ENCODE measurements at places on chromosomes 6 and 20.

DNA sequence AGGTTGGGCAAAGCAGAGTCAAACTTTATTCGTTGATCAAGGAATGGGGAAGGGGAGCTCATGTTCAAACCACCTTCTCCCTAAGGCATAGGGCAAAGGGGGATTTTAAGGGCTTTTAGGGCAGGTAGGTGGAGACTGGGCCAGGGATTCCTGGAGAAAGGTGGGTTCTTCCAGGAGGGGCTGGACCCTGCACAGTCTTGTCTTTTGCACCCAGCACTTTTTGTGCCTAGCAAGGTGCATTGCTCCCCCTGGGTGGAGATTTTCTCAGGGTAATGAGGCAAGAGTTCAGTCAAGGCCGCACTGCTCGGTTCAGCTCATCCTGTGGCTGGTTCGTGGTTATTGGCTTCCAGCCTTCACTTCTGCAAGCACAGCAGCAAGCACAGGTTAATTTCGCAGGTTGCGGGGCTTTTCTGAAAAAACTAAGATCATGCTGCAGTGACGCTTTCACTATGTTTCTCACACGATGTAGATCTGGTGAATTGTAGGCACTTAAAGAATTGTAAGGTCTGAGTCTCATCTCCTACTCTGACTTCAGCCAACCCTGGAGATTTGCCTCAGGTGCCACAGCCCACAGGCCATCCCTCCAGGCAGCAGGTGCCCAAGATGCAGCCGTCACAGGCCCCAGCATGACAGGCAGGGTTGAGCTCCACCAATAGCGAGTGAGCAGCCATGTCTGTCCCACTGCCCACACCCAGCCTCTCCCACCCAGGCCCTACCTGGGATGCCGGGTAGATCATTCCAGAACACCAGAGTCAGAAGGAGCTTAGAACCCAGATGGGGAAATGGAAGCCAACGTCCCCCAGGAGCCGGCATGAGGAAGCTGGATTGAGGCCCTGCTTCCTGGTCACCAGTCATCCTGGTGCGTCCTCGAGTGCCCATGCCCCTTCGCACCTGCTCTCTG, 37.1 kb downstream of the SUN5 start:
- no peak for DNase-seq

DNA sequence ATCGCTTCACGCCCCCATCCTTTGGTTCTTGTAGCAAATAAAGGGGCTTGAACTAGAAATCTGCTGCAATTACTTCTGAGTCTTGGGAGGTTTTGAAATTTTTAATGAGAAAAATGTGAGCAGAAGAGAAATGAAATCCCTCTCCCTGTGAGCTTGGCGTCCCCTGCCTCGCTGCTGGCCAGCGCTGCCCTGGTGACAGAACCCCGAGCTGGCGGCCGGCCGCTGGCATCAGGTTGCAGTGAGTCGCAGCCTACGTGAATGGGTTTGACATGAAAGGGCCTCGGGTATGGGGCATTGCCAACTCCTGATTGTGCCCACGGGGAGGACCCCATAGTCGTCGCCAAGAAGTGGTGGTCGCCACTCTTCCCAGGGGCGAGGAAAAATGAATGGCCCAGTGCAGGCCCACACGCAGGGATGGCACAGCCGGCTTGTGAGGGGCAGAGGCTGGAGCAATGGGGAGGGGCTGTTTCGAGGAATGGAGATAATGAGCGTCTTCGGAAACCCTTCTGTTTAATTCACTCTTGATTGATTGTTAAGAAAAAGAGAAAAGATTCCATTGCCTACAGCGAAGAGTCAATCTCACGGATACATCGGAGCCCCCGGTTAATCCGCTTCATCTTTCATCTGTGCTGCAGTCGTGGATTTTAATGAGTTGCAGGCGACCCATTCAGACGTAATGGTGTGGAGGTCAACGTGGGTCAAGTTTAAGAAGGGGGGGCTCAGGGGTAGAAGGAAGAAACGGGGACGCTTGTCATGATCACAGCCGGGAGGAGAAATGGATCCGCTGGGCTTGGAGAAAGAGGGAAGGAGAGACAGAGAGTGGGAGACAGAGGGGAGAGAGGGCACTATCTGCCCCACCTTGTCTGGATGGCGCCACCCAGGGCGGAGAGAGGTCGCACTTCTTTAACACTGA, 380.1 kb downstream of the THBS2 start:
- DNase-seq, result no peak

GRCh38 chr20:32480371-32481241, 104.5 kb downstream of the NOL4L start:
- no peak for DNase-seq

DNA sequence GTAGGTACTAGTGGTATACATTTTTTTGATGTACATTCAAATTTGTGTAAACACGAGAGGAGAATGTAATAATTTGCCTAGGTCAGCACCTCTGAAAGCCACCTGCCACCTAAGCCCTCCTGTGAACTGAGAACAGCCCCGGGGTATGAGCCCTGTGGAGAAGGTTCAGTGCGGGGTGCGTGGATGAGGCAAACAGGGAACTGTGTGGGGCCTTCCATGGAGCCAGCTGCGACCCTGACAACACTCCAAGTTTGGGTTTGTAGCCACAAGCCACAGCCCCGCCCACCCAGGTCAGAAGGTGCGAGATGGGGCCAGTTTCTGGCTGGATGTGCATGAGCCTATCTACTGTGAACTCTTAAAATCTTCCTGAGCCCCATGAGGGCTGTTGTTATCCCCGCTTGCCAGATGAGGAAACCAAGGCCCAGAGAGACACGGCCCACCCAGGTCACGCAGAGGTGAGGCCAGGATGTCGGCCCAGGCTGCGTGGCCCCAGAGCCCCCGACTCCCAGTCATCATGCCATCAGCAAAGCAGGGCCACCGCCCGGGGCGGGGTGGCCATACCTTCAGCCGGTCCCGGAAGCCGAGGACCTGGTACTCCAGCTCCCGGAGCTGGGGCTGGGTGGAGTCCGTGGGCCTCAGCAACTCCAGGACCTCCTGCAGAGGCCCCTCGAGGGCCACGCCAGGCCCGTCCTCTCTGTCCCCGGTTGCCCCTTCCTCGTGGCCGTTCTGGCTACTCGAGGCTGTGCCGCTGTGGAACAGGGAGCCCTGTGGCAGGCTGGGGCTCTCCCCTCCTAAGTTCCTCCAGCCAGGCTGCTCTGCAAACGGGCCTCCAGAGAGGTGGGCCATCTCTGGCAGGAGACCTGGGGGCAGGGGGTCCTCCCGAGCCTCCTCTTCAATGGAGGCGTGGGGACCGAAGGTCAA, 89.6 kb downstream of the RIPOR3 start:
- no peak for DNase-seq

DNA sequence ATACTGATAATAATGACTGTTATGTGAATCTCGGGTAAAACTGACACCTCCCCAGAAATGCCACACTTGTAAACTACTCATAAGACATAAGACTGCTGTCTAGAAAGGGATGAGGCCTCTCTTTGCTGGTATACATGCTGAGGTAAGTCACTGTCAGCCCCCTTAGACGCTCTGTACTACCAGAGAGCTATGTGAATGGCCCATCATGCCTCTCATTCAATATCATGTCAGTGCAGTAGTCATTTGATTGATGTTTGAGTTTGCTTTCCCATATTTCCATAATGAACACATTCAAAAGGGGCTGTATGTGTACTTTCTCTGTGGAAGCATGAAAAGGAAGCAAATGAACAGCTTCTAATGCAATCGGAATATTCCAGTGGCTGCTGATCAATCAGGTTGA, 119.4 kb upstream of the AGPAT4 start:
- no peak for DNase-seq

- no peak for DNase-seq
Measured at GRCh38 chr6:154766288-154766687, 33.1 kb downstream of the SCAF8 start.

DNA sequence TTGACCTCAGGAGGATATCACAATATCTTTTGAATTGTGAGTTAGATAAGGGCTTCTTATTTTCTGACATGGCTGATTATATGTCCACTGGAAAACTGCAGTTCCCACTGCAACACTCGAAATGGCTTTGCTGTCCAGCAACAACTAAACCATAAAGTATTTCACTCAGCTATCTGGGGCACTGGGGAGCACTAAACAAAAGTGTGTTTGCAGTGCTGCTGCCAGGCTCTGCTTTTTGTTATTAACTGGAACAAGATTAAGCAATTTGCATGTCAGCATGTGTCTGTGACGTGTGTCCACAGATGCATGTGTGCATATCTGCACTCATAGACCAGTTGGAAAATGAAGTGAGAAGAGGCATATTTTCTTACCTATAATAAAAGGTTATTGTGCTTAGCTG, 107.8 kb upstream of the CCN2 start:
- no peak for DNase-seq

DNA sequence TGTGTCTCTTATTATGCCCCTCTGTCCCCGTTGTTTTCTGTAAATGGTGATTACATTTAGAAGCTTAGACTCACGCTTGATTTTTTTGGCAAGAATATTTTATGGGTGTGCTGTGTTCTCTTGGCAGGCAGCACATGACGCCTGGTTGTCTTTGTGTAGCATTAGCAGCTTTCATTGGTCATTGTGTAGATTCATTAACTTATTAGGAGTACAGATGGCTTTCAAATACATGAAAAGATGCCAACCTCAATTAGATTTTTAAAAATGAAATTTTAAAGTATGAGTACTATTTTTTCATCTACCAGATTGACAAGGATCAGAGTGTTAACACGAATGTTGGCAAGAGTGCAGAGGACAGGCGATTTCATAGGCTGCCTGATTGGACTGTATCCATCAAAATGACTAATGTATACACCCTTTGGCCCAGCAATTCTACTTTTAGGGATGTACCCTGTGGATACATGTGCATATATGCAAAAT, 15.2 kb downstream of the COX4I2 start:
- DNase-seq, result no peak
